GM12865 (cell line): ENCODE measurements at places on chromosomes 1 and 21.
A peak's percentile ranks its signal among the peaks of the same experiment; 100 is the strongest.

- DNase-seq = peak; percentile 79
Observed at GRCh38 chr21:41283211-41283818, 33.3 kb upstream of the FAM3B start.

DNA sequence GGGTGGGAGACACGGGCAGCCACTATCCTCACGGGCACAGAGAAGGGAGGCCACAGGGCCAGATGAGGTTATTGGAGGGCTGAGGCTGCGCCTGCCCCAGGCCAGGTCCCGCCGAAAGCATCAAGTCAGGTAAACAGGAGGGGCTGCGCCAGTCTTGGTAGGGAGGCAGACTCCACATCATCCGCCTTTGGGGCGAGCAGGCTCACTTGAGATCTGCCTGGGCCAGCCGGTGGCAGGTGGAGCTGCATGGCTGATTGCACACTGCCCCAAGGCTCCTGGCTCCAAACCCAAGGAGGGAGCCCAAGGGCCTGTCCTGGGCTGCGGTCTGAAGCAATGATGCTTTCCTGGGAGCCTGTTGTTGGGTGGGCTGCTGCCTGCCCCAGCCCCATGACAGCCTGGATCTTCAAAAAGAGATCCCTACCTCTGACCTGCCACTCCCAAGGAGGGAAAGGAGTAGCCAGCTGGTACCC, 4.6 kb downstream of the SMIM1 start:
- no peak for DNase-seq

- no peak for DNase-seq
Observed at GRCh38 chr1:207308451-207309190, 12.9 kb upstream of the CD55 start.

- no peak for DNase-seq
Observed at GRCh38 chr1:155082301-155083051, 3.8 kb downstream of the EFNA3 start.

DNA sequence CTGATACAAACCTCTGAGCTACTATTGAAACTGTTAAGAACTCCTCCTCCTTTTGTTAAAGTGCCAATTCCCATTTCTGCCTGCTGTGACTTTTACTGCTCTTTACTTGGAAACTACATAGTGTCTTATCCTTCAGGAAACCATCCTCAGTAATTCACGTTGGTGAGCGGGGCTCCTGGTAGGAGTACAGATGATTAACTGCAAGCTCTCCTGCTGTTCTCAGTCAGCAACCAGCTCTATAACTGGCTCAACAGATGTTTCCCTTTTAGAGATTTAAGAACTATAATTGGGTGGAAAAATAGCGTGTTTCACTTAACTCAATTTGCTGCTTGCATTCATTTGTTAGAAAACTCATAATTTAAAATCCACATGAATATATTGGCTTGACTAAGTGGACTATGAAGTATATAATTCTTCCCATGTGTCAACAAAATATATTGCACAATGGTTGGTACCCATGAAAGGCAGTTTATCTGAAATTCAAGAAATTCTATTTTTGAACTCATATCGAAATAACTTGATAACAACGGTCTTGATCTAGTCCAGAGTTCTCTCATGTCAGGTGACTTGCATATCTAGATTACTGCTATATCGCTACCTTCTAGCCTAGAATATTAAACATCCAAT, 574.0 kb downstream of the KCNT2 start:
- DNase-seq = no peak

DNA sequence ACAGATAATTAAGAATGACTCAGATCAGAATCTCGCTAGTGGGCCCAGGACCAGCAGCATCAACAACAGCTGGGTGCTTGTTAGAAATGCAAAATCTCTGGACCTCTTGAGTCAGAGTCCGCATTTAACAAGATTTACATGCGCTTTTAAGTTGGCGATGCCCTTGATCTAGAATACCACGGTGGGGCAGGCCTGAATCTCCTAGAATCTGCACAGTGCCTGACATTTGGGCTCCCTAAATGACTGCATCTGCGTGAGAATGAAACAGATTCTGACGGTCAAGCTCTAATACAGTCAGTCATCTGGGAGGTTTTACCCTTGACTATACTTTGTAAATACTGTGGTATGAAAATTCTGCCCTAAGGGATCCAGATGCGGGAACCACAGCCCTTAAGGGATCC, 17.2 kb upstream of the RAB29 start:
- DNase-seq = peak; percentile 42

DNA sequence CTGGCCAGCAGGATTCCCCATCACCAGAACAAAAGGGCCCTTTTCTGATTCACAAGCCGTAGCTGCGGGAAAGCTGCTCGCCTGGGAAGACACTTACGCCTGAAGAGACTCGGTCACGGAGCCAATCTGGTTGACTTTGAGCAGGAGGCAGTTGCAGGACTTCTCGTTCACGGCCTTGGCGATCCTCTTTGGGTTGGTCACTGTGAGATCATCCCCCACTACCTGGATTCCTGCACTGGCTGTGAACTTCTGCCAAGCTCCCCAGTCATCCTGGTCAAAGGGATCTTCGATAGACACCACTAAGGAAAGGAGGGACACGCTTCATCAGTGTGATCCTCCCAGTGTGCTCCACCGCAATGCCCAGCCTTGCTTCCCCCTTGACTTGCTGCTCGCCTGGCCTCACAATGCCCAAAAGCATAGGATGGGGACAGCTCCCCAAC, 14.7 kb downstream of the ENO1 start:
- DNase-seq = no peak

DNA sequence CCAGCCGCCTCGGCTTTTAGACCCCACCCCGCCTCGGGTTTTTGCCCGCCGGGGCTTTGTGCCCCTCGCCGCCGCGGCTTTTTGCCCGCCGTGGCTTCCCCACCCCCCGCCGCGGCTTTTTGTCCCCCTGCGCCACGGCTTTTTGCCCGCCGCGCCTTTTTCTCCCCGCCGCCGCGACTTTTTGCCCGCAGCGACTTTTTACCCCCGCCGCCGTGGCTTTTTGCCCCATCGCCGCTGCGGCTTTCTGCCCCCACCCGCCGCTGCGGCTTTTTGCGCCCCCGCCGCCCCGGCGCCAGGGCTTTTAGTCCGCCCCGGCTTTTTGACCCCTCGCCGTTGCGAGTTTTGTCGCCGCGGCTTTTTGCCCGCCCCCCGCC, 474.4 kb downstream of the FAM72C start:
- no peak for DNase-seq

- no peak for DNase-seq
Observed at GRCh38 chr1:172279939-172280636, 140.4 kb upstream of the C1orf105 start.

DNA sequence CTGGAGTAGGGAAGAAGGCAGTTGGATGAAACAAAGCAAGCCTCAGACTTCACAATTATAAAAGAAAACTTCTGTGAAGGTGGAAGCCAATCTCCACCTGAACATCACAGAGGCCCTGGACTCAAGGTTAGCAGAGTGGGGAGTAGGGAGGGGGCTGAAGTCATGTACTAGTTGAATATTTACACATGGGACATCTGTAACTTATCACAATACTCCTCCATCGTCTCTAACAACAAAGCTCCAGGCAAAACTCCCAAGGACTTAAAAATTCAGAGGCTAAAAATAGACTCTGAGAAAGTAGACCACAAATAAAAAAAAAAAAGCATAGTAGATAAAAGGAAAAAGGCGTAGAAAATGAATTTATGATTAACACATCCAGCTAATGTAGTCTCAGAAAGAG, 326.3 kb upstream of the PKN2 start:
- DNase-seq = no peak

GRCh38 chr1:36805979-36806640, 228.2 kb downstream of the GRIK3 start:
- DNase-seq = no peak

DNA sequence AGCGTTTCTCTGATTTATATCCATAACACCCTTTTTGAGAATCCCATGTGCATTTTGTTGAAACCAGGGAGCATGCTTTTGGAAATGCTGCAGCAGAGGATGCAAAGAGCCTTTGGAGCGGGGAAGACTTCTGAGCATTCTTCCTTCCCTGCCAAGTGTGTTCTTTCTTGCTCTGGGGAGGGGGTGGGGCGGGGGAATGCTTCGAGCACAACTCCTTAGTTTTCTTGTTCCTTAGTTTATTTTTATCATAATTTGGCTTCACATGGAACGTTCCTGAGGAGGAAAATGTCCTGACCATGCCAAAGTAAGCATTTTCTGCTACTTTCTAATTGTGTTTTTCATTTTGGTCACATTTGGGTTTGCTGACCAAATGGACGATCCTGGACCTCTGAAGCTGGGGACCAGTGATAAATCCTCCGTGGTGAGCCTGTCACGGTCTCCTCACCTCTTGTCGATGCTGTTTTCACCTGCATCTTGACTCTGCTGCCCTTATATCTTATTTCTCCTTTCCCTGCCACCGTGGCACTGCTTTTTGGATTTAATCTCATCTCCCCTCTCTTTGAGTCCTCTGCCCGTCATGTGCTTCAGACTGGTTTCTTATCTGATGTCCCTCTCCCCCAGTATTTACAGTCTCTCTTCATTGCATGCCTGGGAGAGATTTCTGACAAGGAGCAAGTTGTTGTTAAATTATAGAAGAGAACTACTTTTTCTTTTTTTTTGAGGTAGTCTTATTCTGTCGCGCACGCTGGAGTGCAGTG, 2.4 kb downstream of the CTPS1 start:
- no peak for DNase-seq

- no peak for DNase-seq
Observed at GRCh38 chr1:20719871-20720620, 2.2 kb upstream of the KIF17 start.

- peak; percentile 79 for DNase-seq
Observed at GRCh38 chr1:21270086-21270689, 20.1 kb downstream of the ECE1 start.

GRCh38 chr1:1067860-1068516, 6.1 kb downstream of the RNF223 start:
- DNase-seq = no peak

DNA sequence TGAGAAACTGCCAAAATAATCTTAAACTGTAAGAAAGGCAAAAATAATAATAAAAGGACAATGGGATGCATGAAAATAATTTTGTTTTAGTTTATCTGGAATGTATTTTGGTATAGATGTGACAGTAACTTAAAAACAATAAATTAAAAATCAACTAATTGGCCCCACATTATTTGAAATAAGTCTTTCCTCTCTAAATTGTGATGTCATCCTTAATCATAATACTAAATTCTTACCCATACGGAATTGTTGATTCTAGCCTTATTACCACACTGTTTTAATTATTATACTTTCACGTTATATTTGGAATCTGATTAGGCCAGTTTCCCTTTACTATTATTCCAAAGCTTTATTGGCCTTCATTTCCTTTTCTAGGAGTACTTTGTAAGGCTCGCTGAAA, 7.7 kb downstream of the DESI2 start:
- no peak for DNase-seq

GRCh38 chr1:55197099-55197498, 18.1 kb downstream of the USP24 start:
- DNase-seq = no peak

- no peak for DNase-seq
Observed at GRCh38 chr1:183966487-183966886, 71.0 kb downstream of the COLGALT2 start.

DNA sequence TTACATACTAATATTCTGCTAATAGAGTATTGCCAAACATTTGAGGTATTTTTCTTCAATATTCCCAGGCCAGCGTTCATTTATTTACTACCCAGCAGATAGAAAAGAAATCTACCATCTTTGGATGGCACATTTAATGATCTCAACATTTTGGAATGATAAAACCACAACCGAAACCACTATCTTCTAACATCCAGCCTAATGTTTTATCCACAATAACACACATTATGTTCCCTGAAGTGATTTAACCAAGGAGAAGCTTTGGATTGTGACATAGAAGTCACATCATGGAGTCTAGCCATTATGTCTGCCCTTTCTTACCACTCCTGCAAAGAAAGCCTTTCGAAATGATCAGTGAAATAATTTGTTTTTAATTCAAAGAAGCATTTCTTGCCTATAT, 497.1 kb upstream of the PLXNA2 start:
- DNase-seq = no peak

GRCh38 chr1:206415942-206416341, 54.3 kb upstream of the IKBKE start:
- no peak for DNase-seq

- no peak for DNase-seq
Observed at GRCh38 chr21:14600569-14601297, 54.6 kb upstream of the SAMSN1 start.

- DNase-seq = peak; percentile 37
Observed at GRCh38 chr1:92503043-92503925, 16.6 kb upstream of the GFI1 start.

- DNase-seq = peak; percentile 11
Observed at GRCh38 chr1:89001510-89001909, 9.1 kb upstream of the KYAT3 start.

DNA sequence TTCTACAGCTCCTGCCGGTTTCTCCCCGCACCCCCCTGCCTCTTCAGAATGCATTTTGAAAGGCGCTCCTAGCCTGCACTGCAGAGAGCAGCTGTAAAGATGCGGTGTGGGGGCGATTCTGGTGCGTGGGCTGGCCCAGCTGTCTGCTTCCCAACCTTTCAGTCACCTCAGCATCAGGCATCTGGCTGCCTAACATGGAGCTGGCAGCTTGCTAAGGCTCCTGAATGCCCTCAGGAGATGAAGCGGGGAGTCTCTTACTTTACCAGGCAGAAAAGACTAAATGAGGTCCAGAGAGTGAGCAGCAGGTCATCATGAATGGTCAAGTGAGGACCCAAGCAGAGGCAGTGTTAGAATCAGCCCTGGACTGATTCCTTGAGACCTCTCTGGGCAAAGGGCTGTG, 8.7 kb downstream of the IER5 start:
- DNase-seq = no peak

- no peak for DNase-seq
Observed at GRCh38 chr21:27795418-27795817, 828.5 kb upstream of the ADAMTS5 start.

DNA sequence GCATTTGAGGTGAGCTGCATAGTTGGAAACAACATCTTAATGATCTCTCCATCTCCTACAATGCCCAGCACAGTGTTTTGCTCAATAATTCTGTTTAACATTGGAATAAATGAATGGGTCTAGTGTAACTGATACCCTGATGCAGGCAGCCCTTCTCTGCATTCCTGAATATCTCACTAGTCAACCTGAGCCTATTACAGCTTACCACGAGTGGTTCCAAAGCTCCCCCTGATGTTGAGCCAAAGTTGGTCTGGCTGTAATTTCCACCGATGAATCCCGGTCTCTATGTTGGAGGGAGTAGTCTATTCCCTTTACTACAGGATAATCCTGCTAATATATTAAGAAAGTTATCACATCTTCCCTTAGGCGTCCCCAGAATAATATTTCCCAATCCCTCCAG, 63.8 kb downstream of the ZBTB18 start:
- no peak for DNase-seq

DNA sequence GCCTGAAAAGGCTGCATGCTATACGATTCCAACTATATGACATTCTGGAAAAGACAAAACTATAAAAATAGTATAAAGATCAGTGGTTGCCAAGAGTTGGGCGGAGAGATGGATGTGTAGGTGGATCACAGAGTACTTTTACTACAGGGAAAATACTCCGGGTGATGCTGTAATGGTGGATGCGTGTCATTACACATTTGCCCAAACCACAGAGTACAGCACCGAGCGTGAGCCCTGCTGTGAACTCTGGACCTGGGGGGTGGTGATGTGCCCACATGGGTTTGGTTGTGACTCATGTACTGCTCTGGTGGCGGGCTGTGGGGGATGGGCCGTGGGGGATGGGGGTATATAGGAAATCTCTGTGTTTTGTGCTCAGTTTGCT, 162.7 kb upstream of the COL6A1 start:
- peak; percentile 72 for DNase-seq

GRCh38 chr1:4273243-4273642, 373.2 kb upstream of the C1orf174 start:
- no peak for DNase-seq

GRCh38 chr21:44366586-44367211, 13.3 kb downstream of the TRPM2 start:
- DNase-seq = no peak

- no peak for DNase-seq
Observed at GRCh38 chr1:84376000-84376910, 22.0 kb upstream of the DNASE2B start.
